Activated naive CD4-positive, alpha-beta T cell treated with anti-CD3 and anti-CD28 coated beads, Interleukin-2, amount 50 U/mL, for 16 hours (primary cell): ENCODE measurements at places on chromosomes 2 and 18.

DNA sequence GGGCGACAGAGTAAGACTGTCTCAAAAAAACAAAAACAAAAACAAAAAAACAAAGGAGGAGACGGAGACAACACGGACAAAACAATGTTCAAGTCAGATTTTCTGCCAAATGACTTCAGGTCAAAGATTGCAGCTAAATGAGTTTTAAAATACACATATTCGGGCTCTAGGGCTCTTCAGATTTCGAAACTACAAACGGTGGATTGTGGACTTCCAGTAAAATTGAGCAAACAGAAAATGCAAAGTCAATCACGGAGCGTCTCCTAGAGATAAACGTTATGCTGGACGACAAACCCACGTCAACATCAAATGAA, 558 bp downstream of the MRPS5 start:
- no peak for DNase-seq

DNA sequence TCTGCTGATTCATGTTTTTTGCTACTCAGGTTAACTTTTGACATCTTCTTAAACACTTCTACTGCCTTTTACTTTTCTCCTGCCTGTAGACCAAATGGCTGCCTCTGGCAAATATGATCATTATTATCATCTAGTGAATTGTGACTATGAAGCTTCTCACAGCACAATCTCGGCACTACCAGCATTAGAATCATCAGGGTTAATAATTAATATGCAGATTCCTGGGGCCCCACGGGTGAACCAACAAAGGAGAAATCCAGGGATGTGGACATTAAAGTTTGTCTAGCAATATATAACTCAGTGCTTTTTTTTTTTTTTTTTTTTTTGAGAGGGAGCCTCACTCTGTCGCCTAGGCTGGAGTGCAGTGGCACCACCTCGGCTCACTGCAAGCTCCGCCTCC, 136.1 kb downstream of the SPOPL start:
- no peak for DNase-seq

GRCh38 chr2:9473308-9473984, 905 bp upstream of the IAH1 start:
- DNase-seq: no peak

DNA sequence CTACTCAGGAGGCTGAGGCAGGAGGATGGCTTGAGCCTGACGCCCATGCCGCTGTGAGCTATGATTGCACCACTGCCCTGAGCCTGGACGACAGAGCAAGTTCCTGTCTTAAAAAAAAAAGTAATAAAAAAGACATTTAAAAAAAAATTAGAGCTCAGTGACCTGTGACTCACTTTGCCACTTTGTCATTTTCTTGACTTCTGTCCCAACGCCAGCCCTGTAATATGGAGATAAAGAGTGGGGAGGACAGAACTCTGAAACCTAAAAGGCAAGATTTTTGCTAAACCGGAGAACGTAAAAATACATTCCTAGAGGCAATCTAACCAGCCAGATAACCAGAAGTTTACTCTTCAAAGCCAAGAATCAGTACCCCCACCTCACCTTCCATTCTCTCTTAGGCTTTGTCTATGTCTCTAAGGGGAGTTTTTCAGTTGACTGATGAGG, 49.0 kb downstream of the PRKRA start:
- DNase-seq: no peak

- DNase-seq: no peak
Measured at GRCh38 chr2:142750858-142751257, 126.6 kb upstream of the KYNU start.

- DNase-seq: no peak
Measured at GRCh38 chr2:226307487-226308322, 491.9 kb downstream of the IRS1 start.
